ENCODE measurements at places on chromosomes 6 and 20.
A peak's percentile ranks its signal among the peaks of the same experiment; 100 is the strongest.

DNA sequence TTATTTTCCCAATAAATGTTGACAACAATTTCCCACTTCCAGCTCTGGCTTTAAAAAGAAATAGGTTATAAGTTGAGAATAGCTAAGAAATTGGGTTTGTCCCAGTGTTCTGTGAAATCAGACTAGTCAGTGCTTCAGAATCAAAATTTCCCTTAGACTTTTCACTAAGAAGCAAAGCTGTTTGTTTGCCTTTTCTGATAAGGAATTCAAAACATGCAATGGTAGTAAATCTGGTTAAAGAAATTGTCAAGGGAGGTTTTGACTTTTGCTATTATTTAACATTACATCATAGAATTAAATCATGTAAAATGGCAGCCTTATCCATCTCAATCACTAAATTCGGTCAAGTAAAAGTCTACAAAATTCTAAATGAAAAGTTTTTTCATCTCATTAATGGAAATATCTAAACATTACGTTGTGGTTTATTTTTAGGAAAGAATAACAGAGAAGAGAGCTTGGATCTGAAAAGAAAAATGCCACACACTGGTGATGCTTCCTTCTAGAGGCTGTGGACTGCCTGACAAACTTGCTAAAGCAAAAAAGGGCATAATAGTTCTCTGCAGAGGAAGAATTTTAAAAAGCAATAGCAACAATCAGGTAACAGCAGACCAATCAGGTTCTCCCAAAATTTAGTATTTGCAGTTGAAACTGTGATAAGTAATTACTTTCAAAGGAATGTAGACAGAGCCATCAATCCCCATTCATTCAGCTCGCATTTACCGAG is 36.4 kb downstream of the PLAGL1 start:
- no peak for DNase-seq

- DNase-seq = no peak
Observed at GRCh38 chr6:35590622-35591066, 77.9 kb upstream of the TULP1 start.

DNA sequence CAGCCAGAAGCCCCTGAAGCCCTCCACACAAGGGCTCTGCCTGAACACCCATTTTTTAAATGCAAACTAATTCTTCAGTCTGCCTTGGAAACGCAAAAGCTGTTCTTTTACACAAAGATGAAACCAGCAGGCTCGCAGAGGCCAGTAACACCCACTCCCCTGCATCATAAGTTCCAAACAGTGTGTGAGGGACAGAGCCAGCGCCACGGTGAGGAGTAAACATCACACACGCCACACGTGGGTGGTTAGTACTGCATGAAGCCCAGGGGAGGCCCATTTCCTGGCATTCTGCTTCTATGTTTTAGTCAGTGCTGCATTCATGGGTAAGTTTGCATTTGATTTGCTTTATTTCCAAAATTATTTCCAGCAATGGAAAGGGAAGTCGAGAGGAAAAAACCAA is 217.7 kb upstream of the RIN2 start:
- no peak for DNase-seq

- no peak for DNase-seq
Observed at GRCh38 chr20:35823937-35824336, 52.1 kb downstream of the PHF20 start.

DNA sequence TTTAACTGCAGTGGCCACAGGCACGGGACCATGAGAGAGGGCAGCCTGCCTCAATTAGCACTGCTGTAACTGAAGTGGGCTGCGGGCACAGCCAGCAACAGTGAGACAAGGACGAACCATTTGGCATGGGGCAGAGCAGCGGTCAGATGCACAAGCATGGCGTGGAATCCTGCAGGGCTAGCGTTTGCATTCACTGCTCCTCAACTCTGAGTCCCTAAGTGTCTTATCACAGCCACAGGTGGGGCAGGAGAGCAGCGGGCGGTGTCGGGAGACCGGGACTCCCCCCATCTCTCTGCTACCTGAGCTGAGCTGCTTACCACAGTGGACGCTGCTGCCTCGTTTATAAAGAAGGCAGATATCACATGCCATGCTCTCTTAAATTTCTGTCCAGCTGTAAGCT is 31.3 kb upstream of the PDE10A start:
- DNase-seq = no peak

GRCh38 chr20:52923123-52923937 is 48.8 kb upstream of the TSHZ2 start:
- no peak for DNase-seq

DNA sequence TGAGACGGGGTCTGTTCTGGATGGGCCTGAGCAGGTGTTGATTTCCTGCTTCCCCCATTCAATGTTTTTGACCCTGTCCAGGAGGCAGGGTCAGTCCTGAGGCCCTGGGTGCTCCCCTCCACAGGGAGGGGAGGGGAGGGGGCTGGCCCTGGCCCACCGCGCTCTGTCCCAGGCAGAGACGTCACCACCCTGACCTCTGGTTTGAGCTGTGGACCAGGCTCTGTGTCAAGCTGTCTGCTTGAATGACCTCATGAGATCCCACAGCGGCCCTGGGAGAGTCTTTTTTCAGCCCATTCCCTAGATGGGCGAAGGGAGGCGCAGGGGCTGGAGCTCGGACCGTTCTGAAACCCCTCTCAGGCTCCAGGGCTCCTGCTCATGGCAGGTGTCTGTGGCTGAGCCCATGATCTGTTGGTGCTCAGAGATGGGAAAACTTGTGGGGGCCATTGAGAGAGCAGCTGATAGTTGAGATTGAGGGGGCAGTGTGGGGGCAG is 8.9 kb upstream of the LKAAEAR1 start:
- no peak for DNase-seq

DNA sequence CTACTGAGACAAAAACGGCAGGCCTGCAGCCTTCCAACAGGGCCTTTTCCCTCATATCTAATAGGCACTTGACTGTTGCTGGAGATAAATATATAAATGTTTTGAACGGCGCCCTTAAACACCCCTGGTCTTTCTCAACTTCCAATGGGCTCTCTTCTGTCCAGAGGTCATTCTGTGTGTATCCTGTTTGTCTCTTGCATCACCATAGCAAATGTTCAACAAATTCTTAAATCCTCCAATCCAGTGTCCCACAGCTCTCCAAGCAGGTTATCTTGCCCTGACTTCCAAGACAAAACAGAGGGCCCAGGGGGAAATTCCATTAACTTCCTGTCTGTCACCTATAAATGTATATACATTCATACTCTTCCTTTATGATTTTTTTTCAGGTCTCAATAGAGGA is 62.0 kb downstream of the OR2J2 start:
- no peak for DNase-seq

GRCh38 chr20:50575865-50576720 is 65.9 kb downstream of the PTPN1 start:
- DNase-seq = peak; percentile 33

- no peak for DNase-seq
Observed at GRCh38 chr6:138030872-138031271, 76.3 kb downstream of the PERP start.

DNA sequence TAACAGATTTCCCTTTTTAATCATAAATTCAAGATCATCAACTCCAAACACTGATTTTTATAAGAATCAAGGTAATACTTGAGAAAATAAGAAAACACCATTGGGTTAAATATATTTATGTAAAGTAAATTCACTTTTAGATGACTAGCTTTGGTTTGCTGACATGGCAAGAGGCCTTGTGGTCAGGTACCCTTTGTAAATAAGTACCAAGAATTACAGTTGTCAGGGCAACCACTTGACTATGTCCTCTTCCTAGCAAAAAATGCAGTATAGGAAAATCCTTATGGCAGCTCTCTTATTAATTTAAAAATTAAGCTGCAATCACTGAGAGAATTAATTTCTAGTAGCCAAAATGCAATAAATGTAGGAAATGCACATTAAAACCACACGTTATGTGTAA is 153.8 kb downstream of the INSM1 start:
- no peak for DNase-seq

- DNase-seq = no peak
Observed at GRCh38 chr6:116409756-116410155, 39.0 kb downstream of the DSE start.

GRCh38 chr6:131657630-131658111 is 20.6 kb downstream of the ENPP3 start:
- DNase-seq = no peak

DNA sequence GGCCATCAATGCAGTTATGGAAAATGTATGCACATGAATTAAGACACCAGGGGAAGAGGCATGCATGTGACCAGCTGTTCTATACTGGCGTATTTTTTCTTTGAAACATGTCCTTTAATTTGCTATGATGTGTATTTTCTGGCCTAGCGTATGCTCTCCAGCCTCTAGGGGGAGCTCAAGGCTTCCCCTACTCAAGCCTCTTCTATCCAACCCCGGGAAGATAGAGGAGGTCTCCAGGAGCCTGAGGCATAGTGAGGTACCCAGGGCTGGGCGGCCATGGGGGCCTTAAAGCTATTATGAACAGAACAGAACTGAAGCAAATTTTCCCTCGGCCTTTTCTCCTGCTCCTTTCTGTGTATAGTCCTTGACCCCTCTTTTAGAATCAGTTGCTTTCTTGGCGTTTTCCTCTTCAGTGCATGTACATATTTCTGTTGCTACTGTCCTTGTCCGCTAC is 528.9 kb downstream of the MAFB start:
- no peak for DNase-seq

- no peak for DNase-seq
Observed at GRCh38 chr6:154298297-154298696, 58.3 kb downstream of the IPCEF1 start.

DNA sequence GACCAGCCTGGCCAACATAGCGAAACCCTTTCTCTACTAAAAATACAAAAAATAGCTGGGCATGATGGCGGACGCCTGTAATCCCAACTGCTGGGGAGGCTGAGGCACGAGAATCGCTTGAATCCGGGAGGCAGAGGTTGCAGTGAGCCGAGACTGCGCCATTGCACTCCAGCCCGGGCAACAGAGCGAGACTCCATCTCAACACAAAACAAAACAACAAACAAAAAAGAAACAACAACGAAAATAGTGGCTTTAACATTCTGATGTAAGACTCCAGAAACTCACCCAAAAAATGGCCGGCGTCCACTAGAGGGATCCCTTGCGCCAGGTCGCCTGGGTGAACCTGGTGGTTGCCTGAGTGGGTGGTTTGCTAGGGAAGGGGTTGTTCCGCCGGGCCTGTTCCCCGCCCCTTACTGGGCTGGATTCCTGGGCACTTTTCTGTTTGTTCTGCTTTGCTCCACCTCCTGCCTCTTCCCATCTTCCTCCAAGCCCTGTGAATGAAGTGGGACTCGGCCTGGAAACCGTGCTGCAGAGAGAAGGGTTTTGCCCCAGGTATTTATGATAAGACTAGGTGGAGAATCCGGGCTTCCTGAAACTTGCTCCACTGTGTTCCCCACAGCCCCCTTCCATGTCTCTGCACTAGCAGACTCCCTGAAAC is 1.5 kb downstream of the PABPC1L start:
- DNase-seq = no peak

DNA sequence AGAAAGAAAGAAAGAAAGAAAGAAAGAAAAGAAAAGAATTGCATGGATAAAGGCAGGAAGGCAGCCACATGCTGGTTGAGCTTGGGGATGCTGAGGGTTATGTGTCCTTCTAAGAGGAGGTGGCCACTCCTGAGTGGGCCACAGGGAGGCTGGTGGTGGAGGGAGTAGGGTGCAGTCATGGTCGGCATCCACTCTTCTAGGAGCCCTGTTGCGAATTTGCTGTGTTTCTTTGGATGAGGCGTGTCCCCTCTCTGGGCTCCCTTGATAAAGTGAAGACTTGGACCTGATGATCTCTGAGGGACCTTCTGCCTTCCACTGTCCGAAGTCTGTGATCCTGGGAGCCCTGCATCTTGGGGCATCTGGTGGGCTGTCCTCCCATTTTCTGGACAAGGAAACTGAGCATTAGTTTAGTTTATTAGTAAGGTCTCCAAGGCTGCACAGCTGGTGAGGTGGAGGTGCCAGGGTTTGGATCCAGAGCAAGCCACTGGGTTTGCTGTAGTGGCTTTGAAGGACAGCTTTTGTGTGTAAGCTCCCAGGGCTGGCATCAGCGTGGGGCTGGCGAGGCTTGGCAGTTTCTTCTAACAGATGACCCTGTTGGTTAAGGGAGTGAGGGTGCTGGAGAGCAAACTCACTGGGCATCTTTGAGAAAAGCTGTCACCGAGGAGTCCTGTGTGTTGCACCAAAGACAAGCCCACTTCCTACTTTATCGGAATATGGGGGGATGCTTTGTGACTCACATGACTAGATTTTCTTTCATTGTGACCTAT is 4.3 kb downstream of the DLGAP4 start:
- DNase-seq = no peak

DNA sequence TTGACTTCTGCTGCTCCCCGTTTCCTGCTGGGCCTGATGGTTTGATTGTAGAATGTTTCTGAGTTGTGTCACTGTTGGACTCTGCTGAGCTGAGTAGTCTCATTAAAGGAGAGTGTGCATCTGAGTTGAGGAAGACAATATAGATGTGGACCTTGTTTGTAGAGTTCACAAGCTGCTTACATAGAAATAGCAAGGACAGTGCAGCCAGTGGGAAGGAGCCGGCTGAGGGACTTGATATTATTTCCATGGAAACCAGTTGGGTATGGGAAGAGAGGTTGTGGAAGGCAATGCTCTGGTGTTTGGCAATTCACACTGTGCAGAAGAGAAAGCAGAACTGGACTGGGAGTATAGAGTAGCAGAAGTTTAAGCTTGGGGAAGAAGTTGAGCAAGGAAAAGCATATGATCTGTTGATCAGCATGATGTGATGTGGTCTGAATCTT is 14.8 kb downstream of the IGF2R start:
- no peak for DNase-seq

GRCh38 chr6:141326426-141326825 is 806.3 kb upstream of the GJE1 start:
- no peak for DNase-seq

DNA sequence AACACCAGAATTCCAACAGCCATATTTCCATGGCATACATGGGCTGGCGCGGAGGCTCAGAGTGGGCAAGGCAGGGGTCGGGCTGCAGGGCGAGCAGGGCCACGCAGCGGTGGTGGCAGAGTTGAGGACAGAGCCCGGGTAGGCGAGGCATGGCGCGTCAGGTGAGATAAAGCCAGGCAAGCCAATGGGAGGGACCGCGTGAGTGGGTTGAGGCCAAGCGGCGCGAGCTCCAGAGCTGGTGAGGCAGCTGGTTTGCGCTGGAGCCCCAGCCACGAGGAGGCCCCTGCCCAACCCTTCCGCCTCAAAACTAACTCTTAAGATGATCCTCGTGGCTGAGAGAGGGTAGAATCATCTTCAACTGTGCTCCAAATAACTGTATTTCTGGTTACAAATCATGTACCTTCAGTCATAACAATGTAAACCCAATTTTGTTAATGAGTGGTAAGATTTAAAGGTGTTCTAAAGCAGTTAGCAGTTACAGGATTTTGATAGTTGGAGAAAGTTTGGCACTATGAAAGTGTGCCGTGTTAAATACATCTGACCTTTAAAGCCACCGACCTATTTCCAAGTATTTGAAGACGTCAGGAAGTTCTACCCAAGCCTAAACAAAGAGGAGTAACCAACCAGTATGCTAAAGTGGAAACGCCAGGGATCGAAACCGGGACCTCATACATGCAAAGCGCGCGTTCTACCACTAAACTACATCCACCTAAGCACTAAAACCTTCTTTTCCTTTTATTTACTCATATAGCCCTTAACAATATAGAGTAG is 107.9 kb downstream of the GPX5 start:
- DNase-seq = no peak
